Ovary (tissue), 10 donors: ENCODE measurements at places on chromosomes 1 and 21.

- DNase-seq = no peak
Observed at GRCh38 chr1:189429610-189430009, 1048.1 kb downstream of the BRINP3 start.

GRCh38 chr1:169321539-169321938 lies 46.1 kb downstream of the NME7 start:
- no peak for DNase-seq

GRCh38 chr1:191561276-191561675 lies 597.0 kb upstream of the RGS18 start:
- DNase-seq = no peak

DNA sequence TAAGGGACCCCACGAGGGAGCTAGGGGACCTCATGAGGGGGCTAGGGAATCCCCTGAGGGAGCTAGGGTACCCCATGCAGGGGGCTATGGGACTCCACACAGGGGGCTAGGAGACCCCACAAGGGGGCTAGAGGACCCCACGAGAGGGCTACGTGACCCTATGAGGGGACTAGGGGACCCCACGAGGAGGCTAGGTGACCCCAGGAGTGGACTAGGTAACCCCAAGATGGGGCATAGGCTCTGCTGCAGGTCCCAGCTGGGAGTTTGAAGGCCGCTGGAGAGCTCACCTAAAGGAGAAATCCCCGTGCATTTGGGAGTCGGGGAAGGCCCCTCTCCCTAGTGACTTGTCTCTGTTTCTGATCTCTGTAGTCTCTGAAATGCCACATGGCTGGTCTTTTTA lies 50.0 kb upstream of the DMRTB1 start:
- DNase-seq = no peak

- no peak for DNase-seq
Observed at GRCh38 chr1:44698138-44698537, 23.6 kb downstream of the ARMH1 start.

DNA sequence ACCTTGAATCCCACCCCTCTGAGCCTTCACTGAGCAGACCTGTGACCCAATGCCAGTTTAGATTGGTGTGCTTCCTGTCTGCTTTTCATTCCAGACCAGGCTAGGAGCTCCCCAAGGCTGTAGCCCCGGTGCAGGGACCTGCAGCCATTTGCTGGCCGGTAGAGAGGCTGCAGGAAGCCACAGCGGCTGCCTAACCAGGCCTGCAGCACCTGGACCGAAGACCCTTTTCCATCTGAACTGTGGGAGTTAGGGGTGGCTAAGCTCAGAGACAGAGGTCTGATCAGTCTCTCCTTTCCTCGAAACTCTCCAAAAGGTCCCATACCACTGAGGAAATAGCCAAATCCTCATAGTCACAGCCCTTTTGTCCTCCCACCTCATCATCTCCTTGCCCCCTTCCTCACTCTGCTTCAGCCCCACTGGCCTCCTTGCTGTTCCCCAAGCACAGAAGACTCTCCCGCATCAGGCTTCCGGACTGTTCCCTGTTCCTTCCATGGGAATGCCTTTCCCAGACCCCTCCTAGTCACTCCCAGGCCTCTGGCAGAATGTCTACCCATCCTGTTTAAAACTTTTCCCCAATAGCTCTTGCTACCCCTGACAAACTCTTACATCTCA lies 674 bp upstream of the TTC4 start:
- no peak for DNase-seq

GRCh38 chr1:153071511-153071910 lies at the start of gene SPRR2B:
TSS of gene SPRR2B (minus strand) at chr1:153071611. CDS start at chr1:153070839, 772 bp downstream.
- DNase-seq = no peak

GRCh38 chr1:230823931-230824381 lies 44.4 kb downstream of the C1orf198 start:
- DNase-seq = no peak

DNA sequence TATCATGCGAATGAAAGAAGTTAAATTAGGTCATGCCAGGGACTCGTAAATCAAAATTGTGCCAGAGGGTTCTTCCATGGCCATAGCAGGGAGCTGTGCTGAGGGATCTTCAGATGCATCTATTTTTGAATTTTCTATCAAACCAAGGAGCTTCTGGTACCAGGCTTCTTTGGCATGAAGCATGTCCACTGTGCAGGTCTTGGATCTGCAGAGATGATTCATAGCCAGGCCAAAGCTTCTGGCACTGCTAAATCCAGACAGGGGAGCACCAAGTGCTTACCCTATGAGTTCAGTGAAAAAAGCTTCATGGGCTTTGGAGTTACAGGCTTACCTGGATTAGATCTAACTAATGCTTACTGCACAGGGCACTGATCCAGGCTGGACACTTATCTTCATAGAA lies 154.2 kb upstream of the DAB1 start:
- no peak for DNase-seq

DNA sequence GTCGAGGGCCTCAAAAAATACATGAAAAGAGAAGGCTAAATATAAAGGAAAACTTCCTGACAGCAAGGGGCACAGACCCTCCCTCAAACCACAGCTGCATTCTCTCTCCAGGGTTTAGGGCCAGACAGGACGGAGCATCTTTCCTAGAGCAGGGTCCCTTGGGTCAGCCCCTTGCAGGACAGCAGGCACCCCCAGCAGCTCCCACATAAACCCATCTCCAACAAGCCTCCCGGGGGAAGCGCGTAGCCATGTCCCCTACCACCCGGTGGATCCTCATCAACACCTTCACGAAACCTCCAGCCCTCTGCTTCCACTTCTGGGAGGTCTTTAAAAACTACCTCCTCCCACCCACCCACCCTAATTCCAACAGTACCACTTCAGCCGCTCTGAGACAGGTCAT lies 59.5 kb downstream of the CD46 start:
- DNase-seq = no peak

DNA sequence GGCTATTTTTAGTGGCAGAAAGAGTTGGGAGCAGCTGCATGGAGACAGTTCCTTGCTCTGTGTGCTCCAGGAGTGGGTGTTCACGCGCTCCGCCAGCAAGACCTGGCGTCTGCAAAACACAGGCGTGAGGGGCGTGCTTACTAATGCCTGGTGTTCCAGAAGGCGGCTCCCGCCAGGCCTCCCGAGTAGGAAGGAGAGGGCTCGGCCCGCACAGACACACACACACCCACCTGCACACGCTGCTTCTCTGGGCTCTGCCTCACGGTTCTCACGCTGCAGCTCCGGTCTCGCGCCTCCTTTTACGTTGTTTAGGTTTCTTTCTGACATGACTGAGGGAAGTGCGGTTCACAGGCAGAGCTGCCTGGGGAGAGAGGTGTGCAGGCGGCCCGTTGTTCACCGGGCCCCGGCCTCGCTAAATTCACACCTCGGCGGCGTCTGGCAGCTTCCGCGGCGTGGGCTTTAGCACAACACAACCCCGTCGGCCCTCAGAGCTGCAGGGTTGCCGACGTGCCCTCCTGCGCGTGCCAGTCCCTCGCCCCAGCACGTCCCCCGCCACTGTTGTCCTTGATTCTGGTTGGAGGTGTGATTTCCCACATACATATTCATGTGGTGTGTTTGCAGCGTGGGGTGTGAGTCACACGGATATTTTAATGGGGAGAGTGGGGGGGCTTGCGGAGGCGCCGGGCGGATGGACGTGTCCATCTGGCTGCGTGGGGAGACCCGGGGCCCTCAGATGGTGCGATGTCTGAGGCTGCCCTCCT lies 77.0 kb downstream of the SKI start:
- DNase-seq = no peak

DNA sequence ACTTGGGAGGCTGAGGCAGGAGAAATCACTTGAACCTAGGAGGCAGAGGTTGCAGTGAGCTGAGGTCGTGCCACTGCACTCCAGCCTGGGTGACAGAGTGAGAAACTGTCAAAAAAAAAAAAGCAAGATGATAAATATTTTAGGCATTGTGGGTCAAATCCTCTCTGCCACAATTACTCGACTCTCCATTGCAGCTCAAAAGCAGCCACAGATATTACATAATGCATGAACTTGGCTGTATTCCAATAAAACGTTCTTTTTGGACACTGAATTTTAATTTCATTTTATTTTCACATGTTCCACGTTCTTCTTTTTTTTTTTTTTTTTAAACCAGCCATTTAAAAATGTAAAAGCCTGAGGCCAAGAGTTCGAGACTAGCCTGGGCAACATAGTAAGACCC lies 69.4 kb downstream of the TCP10L start:
- no peak for DNase-seq

GRCh38 chr1:118388301-118388959 lies 203.4 kb upstream of the SPAG17 start:
- no peak for DNase-seq

DNA sequence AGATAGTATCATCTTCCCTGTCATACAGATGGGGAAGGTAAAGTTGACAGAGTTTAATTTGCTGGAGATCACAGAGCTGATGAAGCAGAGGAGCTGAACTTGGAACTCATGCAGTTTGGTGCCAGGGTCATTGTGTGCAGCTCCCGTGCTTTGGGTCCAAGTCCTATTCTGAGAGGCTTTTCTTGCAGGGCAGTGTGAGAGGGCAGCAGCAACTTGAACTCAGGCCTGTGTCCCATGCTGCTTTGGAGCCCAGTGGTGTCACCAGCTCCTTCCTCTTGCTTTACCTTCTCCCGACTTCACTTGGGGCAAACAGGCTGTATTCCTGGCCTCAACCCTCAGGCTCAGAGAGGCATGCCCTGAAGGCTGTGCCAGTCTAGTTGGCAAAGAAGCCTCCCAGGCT lies 24.7 kb downstream of the INAVA start:
- no peak for DNase-seq

GRCh38 chr1:25992689-25993171 lies 5.1 kb downstream of the PAFAH2 start:
- no peak for DNase-seq

GRCh38 chr1:212129781-212130180 lies 94.2 kb downstream of the DTL start:
- no peak for DNase-seq

- DNase-seq = no peak
Observed at GRCh38 chr1:30032302-30032701, 691.1 kb downstream of the MATN1 start.

DNA sequence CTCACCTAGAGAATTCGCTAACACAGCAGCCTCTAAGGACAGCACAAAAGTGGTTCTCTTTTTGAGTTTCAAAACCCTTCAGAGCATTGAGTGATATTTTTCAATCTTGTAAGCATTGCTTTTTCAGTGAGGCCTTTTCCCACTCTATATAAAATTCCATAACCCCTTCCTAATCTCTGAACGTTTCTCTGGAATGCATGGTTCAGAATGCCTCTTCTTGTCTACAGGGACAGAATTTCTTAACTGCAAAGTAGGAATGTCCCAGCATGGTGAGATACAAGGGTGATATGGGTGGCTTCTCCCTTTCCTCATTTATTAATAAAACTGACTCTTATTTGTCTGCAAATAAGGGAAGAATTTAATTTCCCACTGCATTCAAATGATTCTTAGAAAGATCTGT lies 377.9 kb downstream of the LTN1 start:
- DNase-seq = no peak

- DNase-seq = peak; percentile 68
Observed at GRCh38 chr1:30111431-30111830, 612.0 kb downstream of the MATN1 start.

DNA sequence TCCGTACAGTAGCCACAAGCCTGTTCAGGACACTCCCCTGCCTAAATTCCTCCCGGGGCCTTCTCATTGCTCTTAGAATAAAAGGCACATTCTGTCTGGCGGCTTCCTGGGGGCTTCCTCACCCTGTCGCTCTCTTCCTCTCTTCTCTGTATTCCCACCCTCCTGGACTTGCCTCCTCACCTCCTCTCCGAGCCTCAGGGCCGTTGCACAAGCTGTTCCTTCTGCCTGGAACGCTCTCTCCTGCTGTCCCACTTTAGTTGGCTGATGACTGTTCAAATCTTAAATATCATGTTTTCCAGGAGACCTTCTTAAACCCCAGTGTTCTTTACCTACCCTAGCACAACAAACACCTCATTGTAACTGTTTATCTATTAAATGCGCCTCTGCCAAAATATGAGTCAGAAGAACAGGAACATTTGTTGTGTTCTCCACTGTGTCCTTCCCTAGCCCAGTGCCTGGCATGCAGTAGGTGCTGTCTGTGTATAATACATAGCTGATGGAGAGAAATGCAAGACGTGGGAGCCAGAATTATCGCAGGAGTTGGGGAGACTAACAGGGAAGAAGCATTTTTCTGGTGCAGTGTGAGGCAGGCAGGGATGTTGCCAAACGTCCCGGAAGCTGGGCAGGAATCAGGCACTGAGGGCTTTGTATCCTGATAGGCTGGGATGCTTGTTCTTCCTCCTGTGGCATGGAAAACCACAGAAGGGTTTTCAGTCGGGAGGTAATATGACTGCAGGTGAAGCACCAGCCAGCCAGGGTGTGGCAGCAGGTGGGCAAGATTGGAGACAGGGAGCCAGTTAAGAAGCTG lies 24.1 kb upstream of the THRAP3 start:
- DNase-seq = no peak

DNA sequence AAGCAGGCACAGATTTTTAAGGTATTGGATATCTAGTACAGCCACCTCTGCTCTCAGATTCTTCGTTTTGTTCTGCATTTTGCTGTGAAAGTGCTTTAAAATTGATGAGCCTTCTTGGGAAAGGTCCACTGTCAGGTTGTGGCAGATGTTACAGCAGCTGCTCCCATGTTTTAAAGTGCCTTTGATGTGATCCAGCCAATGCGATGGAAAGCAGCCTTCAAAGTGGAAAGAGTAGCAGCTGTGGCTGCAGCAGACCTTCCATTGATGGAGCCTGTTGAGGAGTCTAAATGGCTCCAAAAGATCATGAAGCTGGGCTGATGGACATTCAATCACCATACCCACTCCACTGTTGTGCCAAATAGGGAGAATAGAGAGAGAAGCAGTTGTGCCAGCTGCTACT lies 816.9 kb downstream of the PLA2G4A start:
- DNase-seq = no peak

- no peak for DNase-seq
Observed at GRCh38 chr1:33231166-33231565, 25.1 kb upstream of the ZNF362 start.

DNA sequence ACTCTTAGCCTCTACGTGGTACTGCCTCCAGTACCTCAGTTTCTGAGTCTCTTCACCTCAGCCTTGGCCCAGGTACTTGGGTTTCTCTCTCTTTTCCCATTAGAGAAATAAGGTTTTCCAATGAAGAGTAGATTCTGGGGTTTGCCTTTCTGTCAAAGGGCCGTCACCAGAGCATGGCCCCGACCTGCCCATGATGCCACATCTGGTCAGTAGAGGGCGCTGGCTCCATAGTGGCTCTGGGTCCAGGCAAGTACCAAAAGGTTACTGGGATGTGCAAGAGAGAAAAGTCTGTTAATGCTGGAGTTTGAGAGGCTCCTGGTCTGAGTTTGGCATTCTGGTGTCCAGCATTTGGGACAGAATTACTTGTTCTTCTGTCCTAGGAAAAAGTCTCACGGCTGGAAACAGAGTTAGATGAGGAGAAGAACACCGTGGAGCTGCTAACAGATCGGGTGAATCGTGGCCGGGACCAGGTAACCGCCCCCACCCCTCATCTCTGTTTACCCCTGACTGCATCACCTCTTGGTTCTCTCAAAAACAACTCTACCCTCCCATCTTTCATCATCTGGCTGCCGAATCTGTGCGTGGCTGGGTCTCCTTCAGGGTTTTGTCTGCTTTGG lies 5.3 kb upstream of the TUFT1 start:
- DNase-seq = peak; percentile 60

DNA sequence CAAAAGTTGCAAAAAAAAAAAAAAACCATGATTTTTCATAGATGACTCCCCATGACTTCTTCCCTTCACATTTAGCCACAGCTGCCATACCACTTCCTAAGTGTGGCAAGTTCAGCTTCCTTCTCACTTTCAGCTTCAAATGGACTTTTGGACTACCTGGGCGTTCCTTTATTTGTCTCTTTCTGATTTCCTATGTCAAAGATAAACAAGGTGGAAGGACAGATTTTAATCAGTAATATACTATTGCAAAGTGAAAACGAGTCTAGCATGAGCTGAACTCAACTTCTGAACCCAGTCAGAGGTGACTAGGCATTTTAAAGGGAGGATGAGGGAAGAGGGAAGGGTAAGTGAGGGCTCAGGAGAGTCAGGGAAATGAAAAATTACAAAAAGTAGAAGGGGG lies 14.4 kb upstream of the SCCPDH start:
- no peak for DNase-seq
